NCI-H1694 treated with DMSO at 0.1 percent for 48 hours (cell line): ENCODE measurements at places on chromosomes 12 and 14.
A peak's percentile ranks its signal among the peaks of the same experiment; 100 is the strongest.

DNA sequence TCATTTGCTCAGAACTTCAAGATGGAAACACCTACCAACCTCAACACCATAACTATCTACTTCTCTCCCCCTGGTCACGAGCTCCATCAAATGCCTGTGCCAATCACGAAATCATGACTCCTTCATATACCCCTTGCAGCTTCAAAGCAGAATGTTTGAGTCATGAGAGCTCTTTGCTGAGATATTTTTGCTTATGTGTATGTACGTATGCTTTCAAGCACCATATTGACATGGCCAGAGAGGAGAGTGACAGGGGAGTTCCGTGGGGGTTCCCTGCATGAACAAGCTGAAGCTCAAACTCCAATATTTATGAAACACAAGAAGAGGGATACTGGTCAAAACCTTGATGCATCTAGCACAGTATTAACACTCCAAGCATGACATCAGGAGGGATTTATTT lies 374.4 kb downstream of the DPF3 start:
- DNase-seq, result no peak

GRCh38 chr12:120534203-120534702 lies at the start of gene RNF10:
Gene RNF10 (plus strand): TSS chr12:120534356. CDS start chr12:120534812, 456 bp downstream.
- DNase-seq, result peak; percentile 76

DNA sequence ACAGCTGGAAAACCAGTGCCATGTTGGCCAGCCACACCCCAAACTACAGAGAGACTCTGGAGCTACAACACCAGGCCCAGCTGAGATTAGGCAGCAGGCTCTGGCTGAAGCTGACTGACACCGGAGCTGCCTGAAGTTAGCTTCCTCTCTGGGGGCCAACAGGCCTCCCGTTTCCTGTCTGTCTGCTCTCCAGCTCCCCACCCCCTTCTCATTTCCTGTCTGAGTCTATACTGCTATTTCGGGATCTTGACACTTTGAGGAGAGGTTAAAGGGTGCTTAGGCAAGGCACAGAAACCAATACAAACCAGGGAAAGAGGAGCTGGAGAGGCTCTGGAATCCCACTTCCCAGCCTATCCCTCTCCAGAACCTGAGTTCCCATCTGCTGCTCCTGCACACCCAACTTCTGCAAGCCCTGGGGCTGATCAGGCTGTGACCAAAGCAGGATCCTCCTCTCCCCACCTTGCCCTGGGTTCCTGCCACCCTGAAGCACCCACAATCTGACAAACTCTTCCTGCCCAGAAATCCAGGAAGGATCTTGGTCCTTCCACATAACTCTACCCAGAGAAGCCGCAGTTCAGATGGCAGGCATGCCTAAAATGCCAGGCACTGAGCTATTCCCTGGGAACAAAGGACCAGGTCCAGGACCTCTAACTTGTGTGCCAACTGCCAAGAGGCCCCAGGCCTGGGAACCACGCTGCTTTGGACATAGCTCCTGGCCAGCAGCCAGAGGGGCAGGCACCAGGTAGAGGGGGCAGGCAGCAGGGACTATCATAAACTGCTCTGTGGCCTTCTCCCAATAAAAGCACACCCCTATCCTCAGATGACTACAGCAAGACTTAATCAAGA lies 39.9 kb downstream of the PRPF40B start:
- no peak for DNase-seq

GRCh38 chr12:124184456-124184855 lies 110.4 kb upstream of the RFLNA start:
- no peak for DNase-seq

DNA sequence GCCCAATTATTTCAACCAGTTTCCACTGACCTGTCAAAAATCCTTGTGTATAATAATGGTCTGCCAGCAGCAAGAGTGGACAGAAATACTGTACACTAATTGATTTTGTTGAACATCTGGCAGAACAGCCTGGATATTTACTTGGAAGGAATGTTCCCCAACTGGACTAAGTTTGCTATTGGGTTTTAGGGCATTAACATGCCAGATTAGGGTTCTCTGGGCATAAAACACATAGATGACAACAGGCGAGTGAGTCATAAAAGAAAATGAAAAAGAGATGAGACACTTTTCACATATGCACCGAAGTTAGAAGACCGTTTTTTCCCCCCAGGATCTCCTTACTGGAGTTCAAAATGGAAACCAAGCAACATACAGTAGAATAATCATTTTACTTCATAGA lies 236.3 kb upstream of the NAV3 start:
- DNase-seq, result no peak

DNA sequence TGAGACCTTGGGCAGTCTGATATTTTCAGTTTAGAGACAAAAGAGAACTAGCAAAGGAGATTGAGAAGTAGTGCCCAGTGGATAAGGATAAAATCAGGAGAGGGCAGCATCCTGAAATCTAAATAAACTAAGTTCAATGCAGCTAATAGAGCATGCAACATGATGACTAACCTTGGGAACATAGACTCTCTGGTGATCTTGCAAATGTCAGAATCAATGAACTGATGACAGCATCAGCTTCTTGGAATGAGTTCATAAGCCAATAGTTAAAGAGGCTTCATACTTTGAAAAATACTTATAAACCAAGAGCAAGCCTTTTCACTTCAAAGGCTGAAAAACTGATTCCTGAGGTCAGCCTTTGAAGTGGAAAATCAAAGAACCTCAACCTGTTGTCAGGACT lies 8.2 kb downstream of the TAS2R19 start:
- DNase-seq, result no peak

- no peak for DNase-seq
Observed at GRCh38 chr12:75366629-75367028, 24.3 kb upstream of the GLIPR1L2 start.

- DNase-seq, result no peak
Observed at GRCh38 chr14:85402569-85403162, 127.3 kb upstream of the FLRT2 start.

GRCh38 chr14:64636980-64637429 lies 67.2 kb upstream of the PLEKHG3 start:
- no peak for DNase-seq

GRCh38 chr12:18400186-18400585 lies 138.9 kb downstream of the PIK3C2G start:
- no peak for DNase-seq

GRCh38 chr12:11695321-11695720 lies 45.8 kb downstream of the ETV6 start:
- no peak for DNase-seq

DNA sequence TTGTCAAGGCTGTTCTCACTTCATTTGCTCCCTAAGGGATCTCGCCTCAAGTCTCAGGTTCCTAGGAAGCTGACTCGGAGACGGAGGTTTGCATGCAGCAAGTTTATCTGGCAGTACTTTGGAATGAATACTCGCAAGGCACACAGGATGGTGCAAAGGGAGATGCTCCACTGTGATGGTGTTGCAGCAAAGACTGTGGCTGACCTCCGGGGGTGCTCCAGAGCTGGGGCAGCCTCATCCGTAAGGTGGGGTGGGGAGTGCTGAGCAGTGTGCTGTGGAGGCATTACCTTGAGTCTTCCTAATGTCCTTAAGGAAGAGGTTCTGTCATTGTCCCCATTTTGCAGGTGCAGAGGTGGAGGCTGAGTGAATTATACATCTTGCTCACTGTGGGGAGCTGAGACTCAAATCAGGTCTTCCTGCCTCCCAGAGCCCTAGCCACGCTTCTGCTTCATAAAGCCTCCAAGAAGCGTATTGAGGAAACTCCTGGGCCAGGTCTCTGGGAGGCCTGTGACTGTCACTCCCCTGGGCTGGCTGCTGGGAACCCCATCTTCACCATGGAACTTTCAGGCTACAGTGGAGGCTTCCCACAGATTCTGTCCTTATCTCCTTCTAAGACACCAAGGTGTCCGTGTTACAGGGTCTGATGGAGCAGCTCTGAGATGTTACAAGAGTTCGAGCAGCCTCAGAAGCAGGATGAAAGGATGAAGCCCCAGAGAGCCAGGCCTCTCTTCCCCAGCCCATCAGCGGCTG lies 39.5 kb downstream of the GALNT16 start:
- DNase-seq, result no peak

DNA sequence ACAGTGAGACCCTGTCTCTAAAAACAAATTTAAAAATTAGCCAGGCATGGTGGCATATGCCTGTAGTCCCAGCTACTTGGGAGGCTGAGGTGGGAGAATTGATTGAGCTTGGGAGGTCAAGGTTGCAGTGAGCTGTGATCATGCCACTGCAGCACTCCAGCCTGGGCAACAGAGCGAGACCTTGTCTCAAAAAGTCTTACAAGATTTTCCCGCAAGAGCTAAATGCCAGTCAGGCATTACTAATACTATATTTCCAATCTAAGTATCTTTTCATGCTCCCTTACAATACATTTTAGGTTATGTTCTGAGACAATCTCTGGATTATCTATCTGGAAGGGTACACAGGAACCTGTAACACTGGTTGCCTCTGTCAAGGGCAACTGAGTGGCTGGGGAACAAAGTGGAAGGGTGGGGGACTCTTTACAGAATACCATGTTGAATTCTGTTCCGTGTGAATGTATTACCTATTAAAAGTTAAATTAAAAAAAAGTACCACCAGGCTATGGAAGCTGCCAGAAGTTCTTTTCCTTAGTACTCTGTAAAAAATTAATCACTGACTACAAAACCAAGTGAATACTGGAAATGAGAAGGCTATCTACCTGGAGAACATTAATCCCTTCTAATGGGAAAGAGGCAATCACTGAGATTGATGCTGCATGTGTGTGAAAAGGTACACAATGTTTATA lies 56.7 kb downstream of the BTBD7 start:
- DNase-seq, result no peak

DNA sequence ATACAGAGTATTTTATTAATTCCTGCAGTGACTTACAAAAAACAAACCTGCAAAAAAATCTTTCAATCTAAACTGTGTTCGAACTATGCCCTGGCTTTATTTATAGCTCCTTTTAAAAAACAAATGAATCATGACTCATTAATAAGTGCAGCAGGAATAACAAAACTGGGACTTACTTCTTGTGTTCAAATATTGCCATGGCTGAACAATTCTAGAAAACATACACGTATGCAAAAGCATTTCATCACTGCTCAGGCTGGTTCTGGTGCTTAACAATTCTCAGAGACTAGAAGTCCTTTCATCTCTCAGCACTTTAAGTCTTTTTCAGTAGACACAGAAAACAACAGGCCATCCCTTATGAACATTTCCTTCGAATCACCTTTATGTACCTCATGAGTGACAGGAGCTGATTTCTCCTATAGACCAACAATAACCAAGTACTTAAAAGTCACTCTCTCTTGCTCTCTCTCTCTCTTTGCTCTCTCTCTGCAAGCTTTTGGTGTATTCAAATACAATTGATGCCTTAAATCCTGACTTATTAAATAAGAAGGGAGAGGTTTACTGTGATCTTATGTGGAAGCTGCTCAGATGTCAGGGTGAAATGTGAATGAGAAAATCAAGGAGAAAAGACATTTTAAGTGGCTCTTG lies 268.8 kb downstream of the TTC8 start:
- DNase-seq, result no peak

DNA sequence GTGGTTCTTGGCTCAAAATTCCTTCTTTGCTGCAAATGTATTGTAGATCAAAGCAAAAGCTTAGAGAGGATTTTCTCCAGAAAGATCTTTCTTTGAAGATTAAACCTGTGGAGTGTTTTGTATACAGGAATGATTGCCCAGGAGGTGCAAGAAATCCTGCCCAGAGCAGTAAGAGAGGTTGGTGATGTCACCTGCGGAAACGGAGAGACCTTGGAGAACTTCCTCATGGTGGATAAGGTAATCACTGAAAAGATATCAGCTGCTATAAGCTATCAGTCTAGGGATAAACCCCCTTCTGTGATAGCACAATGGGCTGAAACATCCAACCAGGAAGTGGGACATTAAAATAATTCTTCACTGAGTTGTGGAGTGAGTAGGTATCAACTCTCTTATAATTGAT lies 85.7 kb downstream of the MYRFL start:
- no peak for DNase-seq

DNA sequence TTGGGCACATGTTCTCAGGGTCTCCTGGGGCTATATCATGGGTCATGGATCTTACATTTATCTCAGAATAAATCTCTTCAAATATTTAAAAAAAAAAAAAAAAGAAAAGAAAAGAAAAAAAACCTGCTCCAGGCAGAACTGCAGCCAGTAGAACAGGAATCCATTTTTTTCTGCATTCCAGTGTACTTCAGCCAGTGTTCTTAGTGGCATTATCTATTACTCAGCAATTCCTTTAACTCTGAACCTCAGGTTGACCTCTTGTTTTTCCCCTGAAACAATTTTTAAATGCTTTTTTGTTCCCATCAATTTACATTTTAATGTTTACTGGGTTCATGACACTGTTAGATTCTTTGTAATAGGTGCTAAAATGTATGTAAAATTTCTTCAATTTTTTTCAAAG lies 66.7 kb upstream of the STXBP6 start:
- DNase-seq, result no peak

DNA sequence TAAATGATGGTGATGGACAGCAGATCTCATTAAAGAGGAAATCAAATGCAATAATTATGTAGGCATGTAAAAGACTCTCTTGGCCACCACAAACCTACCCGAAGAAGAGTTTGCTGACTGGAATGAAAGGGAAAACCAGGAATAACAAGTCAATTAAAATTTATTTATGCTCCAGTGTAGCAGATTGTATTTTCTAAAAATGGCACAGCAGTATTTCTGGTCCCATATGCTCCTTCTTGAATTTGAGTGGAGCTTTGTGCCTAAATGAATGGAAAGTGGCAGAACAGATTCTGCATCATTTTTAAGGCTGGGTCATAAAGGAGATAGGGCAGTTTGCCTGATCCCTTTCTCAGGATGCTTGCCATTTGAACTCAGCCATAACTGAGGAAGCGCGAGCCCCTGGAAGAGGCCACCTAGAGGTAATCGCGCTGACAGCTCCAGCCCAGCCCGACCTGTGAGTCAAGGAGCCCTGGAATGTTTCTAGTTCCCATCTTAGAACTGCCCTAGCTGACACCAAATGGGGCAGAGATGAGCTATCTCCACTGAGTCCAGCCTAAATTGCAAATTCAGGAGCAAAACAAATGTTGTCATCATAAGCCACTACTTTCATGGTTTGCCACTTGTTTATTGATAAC lies 229.2 kb upstream of the TMTC1 start:
- DNase-seq, result peak; percentile 96

- DNase-seq, result no peak
Observed at GRCh38 chr12:96711364-96711763, 195.7 kb upstream of the NEDD1 start.

GRCh38 chr12:81944886-81945285 lies 185.7 kb upstream of the PPFIA2 start:
- DNase-seq, result no peak

- DNase-seq, result peak; percentile 70
Observed at GRCh38 chr12:116443821-116444589, 115.2 kb upstream of the MAP1LC3B2 start.
